ENCODE measurements at places on chromosomes 11 and 22.
A peak's percentile ranks its signal among the peaks of the same experiment; 100 is the strongest.

GRCh38 chr11:43868852-43869567, 11.6 kb upstream of the ALKBH3 start:
- peak; percentile 20 for DNase-seq

GRCh38 chr11:45339729-45340519, 53.8 kb upstream of the SYT13 start:
- DNase-seq = peak; percentile 88

DNA sequence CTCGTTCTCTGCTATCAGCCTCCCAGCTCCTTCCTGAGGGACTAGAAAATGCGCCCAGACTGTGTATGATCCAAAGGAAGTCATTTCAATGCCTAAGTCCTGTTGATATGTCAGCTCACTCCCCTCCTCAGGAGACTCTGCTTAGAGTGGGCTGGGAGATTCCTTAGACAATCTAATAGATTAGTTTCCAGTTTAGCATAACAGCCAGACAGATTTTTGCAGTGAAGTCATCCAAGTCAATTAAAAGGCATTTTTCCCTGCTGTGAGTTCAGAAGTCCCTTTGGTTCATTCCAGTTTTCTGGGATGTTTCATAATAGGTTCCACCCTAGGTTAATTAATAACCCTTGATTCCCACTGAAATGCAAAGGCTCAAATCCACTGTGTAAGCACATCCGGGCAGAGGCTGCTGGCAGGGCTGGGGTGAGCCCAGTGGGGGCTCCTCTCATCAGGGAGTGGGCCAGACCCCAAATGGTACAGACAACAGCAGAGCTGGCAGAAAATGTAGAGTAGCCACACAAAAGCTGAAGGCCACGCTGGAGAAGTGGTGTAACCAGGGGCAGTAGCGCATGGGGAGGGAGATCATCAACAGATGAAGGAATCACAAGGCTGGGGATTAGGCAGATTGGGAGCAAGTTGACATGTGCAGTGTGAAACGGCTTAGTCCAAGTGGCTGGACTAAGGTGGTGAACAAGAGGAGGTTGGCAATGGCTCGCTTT, 90.6 kb downstream of the SYN3 start:
- no peak for DNase-seq

- no peak for DNase-seq
Measured at GRCh38 chr22:43128928-43129424, 14.2 kb downstream of the MCAT start.

- no peak for DNase-seq
Measured at GRCh38 chr11:14393889-14394288, 34.9 kb upstream of the RRAS2 start.

- DNase-seq = no peak
Measured at GRCh38 chr22:35450824-35451569, 51.1 kb downstream of the MCM5 start.

- DNase-seq = no peak
Measured at GRCh38 chr22:38035530-38035885, 21.7 kb upstream of the PICK1 start.

GRCh38 chr11:44241851-44242250, 68.1 kb downstream of the ALX4 start:
- no peak for DNase-seq

- no peak for DNase-seq
Measured at GRCh38 chr11:119347242-119347641, 737 bp upstream of the MFRP start.

GRCh38 chr22:48919851-48920589, 907.7 kb downstream of the BRD1 start:
- DNase-seq = no peak

- DNase-seq = no peak
Measured at GRCh38 chr22:26517429-26517828, 5.2 kb upstream of the TFIP11 start.

DNA sequence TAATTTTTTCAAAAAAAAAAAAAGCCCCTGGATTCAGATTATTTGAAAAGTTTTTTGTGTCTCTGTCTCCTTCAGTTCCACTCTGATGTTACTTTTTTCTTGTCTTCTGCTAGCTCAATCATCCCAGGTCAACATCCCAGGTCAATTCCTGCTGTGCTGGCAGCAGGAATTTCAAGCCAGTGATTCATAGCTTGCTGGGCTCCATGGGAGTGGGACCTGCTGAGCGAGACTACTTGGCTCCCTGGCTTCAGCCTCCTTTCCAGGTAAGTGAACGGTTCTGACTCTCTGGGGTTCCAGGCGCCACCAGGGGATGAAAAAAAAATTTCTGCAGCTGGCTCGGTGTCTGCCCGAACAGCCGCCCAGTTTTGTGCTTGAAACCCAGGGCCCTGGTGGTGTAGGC, 31.4 kb downstream of the PLAAT5 start:
- DNase-seq = no peak

DNA sequence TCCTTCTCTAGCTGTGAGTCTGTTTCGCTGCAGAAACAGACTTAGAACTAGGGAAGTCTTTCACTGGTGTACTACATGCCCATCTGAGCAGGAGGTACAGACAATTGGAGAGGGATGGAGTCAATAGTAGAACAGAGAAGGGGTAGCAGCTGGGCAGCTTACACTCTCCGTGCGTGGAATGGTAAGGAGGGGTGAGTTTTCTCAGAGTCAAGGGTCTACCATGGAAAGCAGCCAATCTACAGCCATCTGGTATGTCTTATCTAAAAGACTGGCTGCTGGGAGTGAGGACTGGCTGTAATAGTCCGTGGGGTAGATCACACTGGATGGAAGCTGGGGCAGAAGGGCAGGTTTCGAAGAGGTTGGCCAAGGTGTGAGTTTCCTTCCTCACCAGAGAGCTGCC, 137.3 kb upstream of the TENM4 start:
- DNase-seq = no peak

DNA sequence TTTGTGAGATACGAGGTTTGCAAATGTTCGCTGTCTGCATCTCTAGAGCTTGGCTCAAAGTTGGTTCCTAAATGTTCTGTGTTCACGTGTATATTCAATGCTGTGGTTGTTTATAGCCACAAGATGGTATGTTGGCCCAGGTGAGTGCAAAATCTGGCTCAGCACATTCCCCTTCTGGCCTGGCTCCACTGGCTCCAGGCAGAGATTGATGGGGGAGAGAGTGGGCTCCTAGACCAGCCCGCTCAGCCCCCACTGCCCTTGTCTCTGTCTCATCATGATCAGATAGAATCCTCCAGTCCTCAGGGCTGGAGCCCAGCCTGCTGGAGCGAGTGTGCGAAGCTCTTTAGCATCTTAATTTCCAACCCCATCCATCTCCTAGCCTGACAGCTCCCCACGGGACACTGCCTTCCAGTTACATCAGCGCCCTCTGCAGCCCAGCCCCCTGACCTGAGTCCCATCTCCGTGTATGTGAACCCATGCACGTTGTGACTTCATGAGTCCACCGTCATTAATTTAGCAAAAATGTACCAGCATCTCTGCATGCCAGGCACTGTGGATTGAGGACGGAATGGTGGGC, 2.0 kb downstream of the P2RX3 start:
- no peak for DNase-seq

DNA sequence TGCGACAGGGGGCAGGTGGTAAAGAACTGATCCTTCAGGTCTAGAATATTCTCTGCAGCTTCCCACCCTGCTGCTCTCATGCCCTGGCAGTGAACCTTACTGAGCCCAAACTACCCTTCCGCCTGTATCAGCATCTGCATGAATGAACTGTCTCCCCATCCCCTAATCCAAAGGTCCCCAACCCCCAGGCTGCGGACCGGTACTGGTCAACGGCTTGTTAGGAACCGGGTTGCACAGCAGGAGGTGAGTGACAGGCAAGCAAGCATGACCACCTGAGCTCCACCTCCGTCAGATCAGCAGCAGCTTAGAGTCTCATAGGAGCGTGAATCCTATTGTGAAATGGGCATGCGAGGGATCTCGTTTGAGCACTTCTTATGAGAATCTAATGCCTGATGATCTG, 58.2 kb upstream of the LMO1 start:
- no peak for DNase-seq
